Endothelial cell of umbilical vein (primary cell): ENCODE measurements at places on chromosomes 16 and 17.

DNA sequence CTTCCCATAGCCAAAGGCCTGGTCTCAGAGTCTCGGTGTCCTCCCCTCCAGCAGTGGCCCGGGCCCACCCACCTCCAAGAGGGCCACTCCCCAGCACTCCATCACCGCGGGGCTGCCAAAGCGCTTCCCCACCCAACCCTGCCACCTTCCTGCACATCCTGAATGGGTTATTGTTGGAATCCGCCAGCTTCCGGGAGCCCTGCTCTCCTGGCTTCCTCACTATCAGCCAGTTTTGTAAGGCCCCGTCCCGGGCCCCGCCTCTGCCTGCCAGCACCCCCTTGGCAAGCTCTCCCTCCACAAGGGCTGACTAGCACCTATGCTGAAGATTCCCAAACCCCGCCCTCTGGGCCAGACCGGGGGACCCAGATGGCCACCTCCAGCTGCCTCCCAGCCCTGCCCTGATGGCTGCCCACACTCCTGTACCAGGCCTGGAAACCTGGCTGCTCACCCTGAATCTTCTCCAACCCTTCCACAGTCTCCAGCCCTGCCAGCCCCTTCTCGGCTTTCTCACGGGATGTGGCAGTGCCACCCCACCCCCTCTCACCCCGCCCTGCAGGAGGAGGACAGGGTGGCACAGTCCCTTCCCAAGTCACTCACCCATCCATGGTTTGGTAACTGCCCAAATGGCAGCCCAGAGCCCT lies 14.4 kb downstream of the MYBBP1A start:
- no peak for DNase-seq

- DNase-seq = no peak
These were observed 115.2 kb upstream of the CPHXL start for GRCh38 chr16:75841517-75841916.

GRCh38 chr17:29726715-29727252 lies 104.1 kb upstream of the CORO6 start:
- peak; percentile 96 for DNase-seq

DNA sequence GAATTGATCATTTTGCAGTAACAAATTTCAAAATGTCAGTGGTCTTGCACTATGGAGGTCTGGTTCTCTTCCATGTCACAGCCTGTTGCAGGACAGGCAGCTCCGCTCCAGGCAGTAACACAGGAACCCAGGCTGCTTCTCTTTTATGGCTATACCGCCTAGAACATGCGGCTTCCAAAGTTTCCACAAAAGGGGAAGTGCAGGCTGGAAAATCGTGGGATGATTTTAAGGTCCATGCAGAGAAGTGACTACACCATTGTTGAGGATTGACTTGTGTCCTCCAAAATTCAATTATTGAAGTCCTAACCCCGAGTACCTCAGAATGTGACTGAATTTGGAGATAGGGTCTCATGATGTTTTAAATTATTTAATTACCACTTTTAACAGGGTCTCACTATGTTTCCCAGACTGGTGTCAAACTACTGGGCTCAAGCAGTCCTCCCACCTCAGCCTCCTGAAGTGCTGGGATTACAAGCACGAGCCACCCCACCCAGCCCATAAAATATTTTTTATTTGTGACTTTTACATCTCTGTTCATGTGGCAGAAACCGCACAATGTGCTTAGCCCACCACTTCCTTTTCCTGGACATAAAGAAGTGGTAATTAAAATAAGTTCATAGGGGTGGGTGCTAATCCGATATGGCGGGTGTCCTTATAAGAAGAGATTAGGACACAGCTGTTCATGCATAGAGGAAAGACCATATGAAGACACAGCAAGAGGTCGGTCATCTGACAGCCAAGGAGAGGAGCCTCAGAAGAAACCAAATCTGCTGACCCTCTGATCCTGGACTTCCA lies 279.2 kb upstream of the RPL38 start:
- no peak for DNase-seq

DNA sequence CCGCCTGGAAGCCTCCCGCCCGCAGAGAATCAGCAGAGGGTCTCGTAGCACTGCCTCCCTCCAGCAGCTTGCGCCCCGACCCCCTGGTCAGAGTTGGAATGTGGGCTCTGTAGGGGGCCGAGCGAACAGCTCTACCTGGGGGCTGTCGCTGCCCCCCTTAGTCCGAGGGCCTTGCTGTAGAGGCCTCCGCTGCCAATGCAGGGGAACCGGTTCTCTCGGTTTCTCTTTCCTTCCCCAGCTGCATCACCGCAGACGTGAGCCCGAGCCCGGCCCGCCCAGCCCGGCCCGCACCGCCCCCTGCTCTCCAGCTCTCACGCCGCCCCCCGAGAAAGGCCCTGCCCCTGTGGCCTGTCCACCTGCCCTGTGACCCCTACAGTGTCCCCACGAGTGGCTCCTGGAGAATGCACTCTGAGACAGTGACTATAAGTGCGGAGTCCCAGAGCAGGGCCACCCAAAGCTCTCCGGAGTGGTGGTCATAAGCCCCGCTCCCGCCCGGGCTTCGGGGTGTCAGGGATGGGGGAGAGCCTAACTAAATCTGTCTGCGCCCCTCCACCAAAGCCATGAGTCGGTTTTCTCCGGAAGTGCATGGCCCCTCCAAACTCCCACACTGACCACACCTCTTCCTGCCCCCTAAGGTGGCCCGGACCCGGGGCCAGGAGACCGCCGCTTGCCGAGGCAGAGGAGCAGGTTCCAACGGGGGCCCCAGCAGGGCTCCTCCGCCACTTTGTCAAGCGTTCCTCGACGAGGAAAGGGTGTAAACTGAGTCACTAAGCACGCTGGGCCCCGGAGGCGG lies 1.7 kb downstream of the ARHGAP27 start:
- no peak for DNase-seq

GRCh38 chr17:62030264-62030663 lies 34.8 kb downstream of the MED13 start:
- no peak for DNase-seq

DNA sequence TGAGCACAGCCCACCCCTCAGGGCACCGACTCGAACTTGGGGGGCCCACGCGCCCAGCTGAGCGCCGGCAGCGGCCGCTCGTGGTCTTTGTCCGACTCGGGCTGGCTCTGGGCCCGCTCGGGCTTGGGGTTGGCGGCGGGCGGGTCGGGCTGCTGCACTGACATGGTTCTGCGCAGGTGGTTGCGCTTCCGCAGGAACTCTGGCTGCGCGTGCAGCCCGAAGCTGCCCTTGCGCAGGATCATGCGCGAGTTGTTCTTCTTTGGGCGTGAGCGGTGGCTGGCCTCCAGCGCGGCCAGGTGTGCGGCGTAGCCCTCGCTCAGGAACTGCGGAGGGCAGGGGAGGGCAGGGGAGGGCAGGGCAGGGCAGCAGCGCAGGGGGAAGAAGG lies 11.1 kb downstream of the PIMREG start:
- DNase-seq = no peak

- no peak for DNase-seq
These were observed 1011.9 kb downstream of the CDH8 start for GRCh38 chr16:61024180-61024900.

- DNase-seq = no peak
These were observed 21.1 kb downstream of the CLUH start for GRCh38 chr17:2690165-2691068.

DNA sequence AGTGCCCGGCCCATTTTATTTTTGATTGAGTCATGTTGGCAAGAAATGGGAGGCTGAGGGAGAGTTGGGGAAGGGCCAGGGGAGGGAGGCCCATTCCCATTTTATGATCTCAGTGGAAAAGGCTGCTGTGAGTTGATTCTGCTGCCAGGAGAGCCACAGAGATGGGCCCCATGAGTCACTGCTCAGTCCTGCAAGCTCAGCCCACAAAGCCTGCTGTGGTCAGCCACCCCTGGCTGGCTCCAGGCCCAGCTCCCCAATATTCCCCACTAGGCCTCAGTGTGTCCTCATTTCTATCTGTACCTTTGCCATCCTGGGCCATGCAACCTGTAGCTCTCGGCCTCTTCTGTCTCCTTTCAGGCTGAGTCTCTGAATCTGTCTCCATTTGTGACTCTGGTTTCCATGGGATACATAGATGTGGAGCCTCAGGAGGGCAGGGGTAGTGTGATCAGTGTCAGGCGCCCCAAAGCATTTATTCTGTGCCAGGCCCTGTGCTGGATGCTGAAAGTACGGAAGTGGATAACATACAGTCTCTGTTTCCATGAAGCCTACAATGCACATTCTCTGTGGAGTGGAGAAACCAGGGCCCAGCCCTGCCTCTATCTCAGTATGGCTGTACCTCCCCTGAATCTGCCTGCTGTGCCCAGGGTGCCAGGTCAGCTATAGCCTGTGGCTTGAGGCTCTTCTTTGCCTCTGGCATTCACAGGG lies 1.9 kb upstream of the PLEKHG4 start:
- peak; percentile 87 for DNase-seq

- DNase-seq = no peak
These were observed 14.6 kb downstream of the SPNS3 start for GRCh38 chr17:4448197-4448980.

DNA sequence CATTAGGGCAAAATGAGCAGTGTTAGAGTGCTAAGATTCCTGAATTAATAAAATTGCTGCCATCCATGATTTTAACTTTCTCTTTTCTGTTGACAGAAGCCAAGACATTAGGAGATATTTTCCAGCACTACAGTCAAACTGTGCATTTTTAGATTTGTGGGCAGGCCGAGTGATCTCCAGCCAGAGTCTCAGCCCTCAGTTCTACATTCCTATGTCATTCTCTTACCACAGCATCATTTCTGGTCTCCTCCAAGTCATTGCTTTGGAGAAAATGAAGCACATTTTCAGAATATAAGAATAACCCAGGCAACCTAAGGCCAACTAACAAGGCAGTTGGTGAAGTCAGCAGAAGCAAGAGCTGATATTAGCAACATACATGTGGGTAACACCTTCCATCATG lies 74.6 kb upstream of the NUDT7 start:
- no peak for DNase-seq

GRCh38 chr17:78351449-78352006 lies 8.3 kb downstream of the SOCS3 start:
- DNase-seq = no peak

GRCh38 chr17:39014044-39014794 lies 47.0 kb upstream of the FBXO47 start:
- peak; percentile 32 for DNase-seq
